ENCODE measurements at places on chromosomes 16 and 17.

GRCh38 chr17:76131692-76132573, 9.1 kb downstream of the FOXJ1 start:
- DNase-seq, result no peak

GRCh38 chr17:33873201-33873617, 381.9 kb upstream of the CCL2 start:
- no peak for DNase-seq

DNA sequence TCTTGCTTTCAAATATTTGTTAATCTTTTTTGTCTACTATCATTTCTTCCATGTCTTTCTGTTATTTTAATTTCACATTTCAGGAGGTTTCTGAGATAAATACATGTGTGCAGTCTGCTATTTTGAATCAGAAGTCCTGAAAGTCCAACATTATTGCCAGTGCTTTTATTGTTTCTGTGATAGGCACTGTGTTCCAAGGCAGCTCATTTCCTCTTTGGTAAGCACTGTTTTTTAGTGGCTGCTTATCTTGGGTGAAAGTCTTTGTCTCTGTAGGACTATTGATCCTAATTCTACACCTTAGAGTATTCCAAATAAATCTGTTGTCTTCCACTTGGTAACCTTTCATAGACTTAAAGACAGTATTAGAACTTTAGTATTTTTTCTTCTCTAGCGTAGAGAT, 76.1 kb downstream of the PPM1E start:
- no peak for DNase-seq

DNA sequence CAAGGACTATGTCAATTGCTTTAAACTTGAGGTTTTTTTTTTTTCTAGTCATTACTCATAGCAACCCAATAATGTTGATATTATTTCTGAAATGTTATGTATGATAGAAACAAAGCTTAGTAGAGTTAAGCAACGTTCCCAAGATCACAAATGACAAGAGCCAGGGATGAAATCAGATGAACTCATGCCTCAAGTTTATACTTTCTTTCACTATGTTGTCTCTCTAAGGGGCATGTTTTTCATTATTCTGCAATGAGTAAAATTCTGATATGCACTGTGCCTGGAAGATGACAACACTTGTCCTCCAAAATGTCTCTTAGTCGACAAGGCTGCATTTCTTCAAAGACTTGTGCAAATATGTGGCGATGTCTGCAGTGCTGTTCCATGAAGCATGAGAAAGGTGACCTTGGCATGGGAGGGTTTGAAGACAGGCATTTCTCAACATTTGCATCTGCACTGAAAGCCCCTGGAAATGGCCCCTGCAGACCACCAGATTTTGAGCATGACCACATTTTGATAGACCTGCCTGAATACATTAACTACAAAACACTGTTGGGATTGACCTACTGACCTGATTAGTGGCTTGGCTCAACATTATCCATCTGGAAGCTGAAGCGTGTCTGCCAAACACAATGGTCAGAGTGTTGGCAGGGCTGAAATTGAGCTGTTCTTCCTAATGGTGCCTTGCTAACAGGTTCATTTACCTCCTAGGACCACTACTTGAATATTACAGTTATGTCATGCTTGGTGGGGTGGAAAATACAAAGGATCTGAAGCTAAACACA, 1027.5 kb downstream of the CDH11 start:
- DNase-seq, result peak; percentile 62

DNA sequence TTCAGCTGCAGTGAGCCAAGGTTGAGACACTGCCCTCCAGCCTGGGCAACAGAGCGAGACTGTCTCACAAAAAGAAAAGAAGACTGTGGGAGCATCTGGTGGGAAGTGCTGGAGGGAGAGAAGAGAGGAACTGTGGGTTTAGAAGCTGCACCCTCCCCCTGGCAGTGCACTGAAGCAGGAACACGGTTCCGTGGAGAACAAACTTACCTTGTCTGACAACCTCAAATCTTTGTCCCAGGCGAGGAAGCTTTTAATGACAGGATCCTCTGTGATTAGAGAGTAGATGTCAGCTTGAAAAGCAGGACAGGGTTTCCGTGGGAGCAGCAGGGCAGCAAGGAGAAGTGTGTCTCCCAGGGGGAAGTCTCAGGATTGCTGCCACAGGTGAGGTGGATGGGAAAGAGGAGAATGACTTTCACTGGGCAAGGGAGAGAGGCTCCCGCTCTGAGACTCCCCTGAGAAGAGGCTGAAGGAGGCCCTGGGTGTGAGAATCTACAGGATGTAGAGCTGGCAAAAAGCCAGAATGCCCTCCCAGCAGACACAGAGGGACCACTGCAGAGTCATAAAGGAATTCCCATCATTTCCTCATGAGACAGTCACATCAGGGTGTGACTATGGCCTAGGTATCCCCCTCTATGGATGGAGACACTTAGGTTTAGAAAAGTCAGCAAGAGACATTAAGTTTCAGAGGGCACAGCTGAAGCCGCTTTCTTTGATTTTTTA, 22.9 kb downstream of the PRR11 start:
- no peak for DNase-seq

GRCh38 chr17:7038025-7038862, 2.4 kb downstream of the SLC16A13 start:
- DNase-seq, result no peak

DNA sequence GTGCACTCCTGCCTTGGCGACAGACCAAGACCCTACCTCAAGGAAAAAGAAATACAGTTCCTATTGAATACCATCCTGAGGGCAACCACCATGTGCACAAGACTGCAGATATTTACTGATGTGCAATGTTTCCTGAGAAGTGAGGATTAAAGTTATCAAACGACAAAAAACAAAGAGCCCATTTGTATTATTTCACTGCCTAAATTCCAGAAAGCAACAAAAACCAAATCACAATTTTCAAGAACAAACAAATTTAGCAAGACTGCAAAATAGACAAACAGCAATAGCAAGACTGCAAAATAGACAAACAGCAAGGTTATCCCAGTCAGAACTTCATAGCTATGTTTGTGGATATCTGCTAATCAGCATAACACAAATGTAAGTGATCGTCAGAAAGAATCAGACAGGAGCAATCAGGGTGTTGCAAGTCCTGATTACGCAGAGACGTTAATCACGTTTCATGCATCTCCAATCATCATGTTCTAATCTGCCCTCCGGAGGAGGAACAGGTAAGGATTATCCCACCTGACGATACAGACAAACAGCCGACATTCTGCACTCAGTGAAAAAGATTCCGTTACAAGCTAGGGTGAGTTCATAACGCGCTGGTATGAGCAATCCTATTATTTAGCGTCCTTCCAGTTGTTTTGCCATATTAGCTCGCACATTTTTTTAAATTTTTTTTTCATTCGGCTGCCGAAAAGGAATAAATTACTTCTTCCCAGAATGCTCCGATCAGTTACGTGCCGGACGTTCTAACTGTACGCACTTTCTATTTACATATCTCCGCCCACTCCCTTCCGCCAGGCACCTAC, 2.9 kb downstream of the TMEM107 start:
- DNase-seq, result peak; percentile 95

GRCh38 chr17:48609759-48610281, 997 bp downstream of the HOXB7 start:
- DNase-seq, result no peak

DNA sequence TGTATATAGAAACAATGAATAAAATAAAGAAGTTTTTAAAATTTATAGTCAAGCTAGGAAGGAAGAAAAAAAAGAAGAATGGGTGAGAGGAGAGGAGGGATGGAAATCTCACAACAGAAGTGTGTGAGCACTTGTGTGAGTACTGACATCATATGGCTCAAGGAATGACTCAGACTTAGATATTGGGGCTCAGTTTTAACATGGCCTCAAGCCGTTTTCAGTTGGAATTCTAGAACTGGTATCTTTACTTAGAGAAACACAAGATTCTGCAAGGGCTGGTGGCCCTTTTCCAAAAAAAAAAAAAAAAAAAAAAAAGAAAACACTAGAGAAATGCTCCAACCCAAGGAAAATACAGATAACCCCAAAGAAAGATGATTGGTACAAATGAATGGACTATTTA, 55.1 kb downstream of the STXBP4 start:
- DNase-seq, result no peak

DNA sequence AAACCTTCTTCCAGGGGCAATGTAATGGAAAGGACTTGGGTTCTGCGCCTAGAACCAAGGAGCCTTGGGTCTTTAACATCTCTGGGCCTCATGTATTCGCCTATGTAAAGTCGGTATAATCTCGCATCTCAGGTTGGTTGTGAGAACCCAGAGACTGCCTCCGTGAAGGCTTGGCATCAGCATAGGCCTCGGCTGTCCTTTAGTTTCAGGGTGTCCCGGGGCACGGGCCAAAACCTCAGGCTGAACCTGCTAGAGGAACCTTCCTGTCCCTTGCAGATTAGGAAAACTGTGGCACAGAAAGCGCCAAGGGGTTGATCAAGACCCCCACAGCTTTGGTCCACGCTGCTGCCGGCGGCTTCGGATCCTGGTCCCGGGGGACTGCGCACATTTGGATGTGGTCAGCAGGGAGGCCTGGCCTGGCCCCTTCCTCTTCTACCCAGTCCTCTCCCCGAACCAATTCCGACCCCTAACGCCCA, 772 bp upstream of the PHAF1 start:
- DNase-seq, result no peak

DNA sequence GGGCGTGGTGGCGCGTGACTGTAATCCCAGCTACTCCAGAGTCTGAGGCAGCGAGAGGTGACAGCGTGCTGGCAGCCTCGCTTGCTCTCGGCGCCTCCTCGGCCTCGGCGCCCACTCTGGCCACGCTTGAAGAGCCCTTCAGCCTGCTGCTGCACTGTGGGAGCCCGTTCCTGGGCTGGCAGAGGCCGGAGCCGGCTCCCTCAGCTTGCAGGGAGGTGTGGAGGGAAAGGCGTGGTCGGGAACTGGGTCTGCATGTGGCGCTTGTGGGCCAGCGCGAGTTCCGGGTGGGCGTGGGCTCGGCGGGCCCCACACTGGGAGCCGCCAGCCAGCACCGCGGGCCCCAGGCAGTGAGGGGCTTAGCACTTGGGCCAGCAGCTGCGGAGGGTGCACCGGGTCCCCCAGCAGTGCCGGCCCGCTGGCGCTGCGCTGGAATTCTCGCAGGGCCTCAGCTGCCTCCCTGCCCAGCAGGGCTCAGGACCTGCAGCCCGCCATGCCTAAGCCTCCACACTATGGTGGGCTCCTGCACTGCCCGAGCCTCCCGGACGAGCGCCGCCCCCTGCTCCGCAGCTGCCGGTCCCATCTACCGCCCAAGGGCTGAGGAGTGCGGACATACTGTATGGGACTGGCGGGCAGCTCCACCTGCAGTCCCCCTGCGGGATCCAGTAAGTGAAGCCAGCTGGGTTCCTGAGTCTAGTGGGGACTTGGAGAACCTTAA, 1093.3 kb upstream of the CDH8 start:
- DNase-seq, result no peak

DNA sequence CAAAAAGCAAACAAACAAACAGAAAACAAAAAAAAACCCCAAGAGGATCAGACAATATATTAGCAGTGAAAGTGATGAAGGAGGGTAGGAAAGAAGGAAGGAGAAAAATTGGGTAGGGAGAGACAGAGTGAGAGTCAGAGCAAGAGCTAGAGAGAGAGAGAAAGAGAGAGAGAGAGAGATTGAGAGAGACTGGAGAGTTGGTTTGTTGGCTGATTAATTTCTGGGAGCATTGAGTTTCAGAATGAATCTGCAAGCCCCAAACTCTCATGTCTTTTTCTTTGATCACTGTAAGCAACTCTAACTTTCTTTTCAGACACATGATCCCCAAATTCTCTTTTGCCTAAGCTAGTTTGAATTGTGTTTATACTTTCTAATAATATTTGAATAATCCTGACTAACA, 388.1 kb downstream of the SHISA9 start:
- DNase-seq, result no peak

DNA sequence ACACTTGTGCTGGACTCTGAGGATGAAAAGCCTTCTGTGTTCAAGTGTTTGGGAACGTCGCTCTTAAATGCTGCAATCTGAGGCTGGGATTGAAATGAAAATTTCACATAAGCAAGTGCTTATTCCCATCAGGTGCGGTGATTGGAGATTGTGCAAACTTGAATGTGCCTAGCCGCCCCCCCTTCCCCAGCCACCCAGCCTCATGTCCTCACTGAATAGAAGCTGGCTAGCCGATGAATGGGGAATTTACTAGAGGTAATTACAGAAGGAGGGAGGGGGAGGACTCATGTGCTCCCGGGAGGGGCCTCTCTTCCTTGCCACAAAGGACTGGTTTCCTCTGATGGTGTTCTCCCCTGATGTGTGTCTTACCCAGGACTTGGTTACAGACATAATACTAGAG, 544.8 kb upstream of the EEF2KMT start:
- DNase-seq, result no peak

GRCh38 chr16:56245197-56245596, 53.9 kb downstream of the GNAO1 start:
- peak; percentile 35 for DNase-seq

GRCh38 chr17:9862220-9862619, 36.5 kb downstream of the GLP2R start:
- DNase-seq, result no peak

- no peak for DNase-seq
Measured at GRCh38 chr17:73166731-73167581, 2.1 kb downstream of the SSTR2 start.

DNA sequence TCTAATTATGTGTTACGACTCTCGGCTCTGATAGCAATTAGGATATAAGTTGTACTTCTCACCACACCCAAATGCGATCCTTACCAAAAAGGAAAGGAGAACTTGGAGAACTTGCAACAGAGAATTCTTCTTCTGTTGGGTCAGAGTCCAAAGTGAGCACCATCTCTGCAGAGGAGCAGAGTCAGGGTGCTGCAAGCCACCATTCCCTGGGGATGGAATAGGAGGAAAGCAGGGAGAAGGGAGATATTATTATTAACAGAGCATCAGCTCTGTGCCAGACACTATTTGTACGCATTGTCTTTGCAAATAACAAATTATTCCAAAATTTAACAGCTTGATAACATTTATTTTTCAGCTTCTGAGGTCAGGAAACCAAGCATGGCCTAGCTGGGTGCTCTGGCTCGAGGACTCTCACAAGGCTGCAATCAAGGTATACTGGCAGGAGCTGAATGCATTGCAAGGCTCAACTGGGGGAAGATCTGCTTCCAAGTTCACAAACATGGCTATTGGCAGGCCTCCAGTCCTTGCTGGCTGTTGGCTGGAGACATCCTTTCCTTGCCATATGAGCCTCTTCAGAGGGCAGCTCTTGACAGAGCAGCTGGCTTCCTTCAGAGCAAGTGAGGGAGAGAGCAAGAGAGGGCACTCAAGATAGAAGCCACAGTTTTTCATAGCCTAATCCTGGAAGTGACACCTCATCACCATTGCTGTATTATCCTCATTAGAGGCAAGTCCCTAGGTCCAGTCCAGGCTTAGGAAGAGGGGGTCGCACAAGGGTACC, 296.2 kb upstream of the CDH5 start:
- DNase-seq, result peak; percentile 85

GRCh38 chr17:1229349-1229899, 40.8 kb upstream of the BHLHA9 start:
- DNase-seq, result no peak

GRCh38 chr16:54493061-54493460, 206.5 kb upstream of the IRX3 start:
- peak; percentile 37 for DNase-seq

Data from AG10803 (cell line).